ENCODE measurements at places on chromosomes 7 and 10. TPM values are rescaled to one million over a fixed set of nuclear protein-coding genes. Genes with fewer than 3 reads are reported as not detected.

MBL2 gene
- total RNA-seq = not detected

NPVF gene
- total RNA-seq = not detected

PSD gene
- total RNA-seq = 0.10 TPM

GSTO2 gene
- total RNA-seq = not detected

INMT gene
- 5.4 TPM for total RNA-seq

UCMA gene
- not detected for total RNA-seq

CDHR3 gene
- total RNA-seq = 2.2 TPM

SLC39A12 gene
- total RNA-seq = not detected

TMEM176B gene
- total RNA-seq = not detected

REEP3 gene
- total RNA-seq = 48.6 TPM

ARHGAP21 gene
- 35.6 TPM for total RNA-seq

CYP3A4 gene
- 0.11 TPM for total RNA-seq

SPDYE6 gene
- total RNA-seq = not detected

ECHS1 gene
- total RNA-seq = 382 TPM

ASZ1 gene
- total RNA-seq = not detected

BICC1 gene
- 10.3 TPM for total RNA-seq

SMIM30 gene
- 187 TPM for total RNA-seq

TAS2R3 gene
- 0.78 TPM for total RNA-seq

CCDC71L gene
- 33.4 TPM for total RNA-seq

VAX1 gene
- total RNA-seq = not detected

LRRTM3 gene
- 0.05 TPM for total RNA-seq

NCF1 gene
- not detected for total RNA-seq

KNDC1 gene
- total RNA-seq = not detected

DNAJC2 gene
- 34.4 TPM for total RNA-seq

FAM25G gene
- total RNA-seq = not detected

NKX1-2 gene
- not detected for total RNA-seq

LIPJ gene
- not detected for total RNA-seq

SUN3 gene
- 0.32 TPM for total RNA-seq

DENND11 gene
- total RNA-seq = 2.3 TPM

ZNF425 gene
- 6.7 TPM for total RNA-seq

TSPAN13 gene
- 14.8 TPM for total RNA-seq

EN2 gene
- 1.7 TPM for total RNA-seq

RADIL gene
- total RNA-seq = 1.8 TPM

ZNF33A gene
- 17.9 TPM for total RNA-seq

CRHR2 gene
- not detected for total RNA-seq

BET1 gene
- 34.6 TPM for total RNA-seq

HOXA5 gene
- total RNA-seq = 8.8 TPM

GNAI1 gene
- total RNA-seq = 42.4 TPM

MYL10 gene
- not detected for total RNA-seq

WEE2 gene
- total RNA-seq = not detected

PKD1L1 gene
- total RNA-seq = 0.10 TPM

SFRP4 gene
- total RNA-seq = 5.9 TPM

OR9A2 gene
- total RNA-seq = not detected

MEOX2 gene
- 2.3 TPM for total RNA-seq

ADAM8 gene
- 2.0 TPM for total RNA-seq
